ENCODE measurements at places on chromosomes 7 and 10. TPM values are rescaled to one million over a fixed set of nuclear protein-coding genes. Genes with fewer than 3 reads are reported as not detected.

CD36 gene
- 60.3 TPM for polyA plus RNA-seq

DNA sequence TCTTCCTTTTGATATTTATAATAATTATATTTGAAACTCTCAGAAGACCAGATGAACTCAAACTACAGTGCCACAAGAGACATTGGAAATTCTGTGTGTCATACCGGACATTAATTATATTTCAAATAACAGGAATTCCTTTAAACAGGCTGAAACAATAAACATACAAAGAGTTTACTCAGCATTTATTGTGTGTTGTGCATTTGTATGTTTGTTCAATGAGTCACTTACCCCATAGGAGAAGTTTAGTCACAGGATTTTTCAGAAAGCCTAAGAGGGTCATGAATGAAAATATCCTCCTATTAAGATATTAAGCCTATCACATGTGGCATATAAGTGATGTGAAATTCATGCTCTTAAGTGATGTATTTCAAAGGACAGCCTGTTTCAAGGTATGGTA, 566.8 kb downstream of the CNTNAP2 start:
- no peak for DNase-seq

DNA sequence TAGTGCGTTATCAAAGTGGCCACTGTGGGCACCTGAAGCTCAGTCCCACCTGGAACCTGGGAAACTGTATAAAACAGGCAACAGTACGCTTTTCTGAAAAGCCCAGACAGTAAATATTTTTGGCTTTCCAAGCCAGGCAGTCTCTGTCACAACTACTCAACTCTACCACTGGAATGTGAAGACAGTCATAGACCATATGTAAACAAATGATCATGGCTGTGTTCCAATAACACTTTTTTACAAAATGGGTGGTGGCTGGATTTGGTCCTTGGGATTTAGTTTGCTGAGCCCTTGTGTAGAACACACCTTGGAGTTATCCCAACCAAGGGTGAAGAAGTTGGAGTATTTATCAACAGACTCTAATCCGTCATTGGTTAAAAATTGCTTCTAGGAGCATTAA, 259.9 kb downstream of the SKIDA1 start:
- DNase-seq, result no peak

DNA sequence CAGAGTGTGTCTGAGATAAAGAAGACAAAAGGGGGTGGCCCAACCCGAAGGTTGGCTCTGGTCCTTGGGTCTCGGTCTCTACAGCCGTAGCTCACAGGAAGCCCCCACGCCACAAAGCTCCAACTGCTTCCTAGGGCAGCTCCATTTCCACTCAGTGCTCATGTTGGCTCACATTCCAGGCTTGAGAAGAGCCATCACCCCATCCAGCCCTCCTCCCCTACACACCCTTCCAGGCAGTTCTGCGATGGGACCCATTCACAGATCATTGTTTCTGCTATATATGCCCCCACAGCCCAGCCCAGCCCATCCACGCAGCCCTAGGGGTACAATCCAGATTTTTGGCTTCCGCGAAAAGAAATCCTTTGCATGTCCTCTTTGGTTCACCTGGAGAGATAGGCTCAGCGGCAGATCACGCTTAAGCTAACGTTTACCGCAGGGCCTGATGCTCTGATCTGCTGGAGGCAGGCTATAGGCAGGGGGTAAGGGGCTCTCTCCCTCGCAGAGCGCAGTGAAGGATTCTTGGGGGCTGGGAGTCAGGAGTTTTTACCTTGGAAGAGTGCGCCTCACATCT, 6.2 kb upstream of the HOXA11 start:
- DNase-seq, result no peak

- DNase-seq, result no peak
These were observed 10.2 kb downstream of the KAZALD1 start for GRCh38 chr10:101071885-101072433.

DNA sequence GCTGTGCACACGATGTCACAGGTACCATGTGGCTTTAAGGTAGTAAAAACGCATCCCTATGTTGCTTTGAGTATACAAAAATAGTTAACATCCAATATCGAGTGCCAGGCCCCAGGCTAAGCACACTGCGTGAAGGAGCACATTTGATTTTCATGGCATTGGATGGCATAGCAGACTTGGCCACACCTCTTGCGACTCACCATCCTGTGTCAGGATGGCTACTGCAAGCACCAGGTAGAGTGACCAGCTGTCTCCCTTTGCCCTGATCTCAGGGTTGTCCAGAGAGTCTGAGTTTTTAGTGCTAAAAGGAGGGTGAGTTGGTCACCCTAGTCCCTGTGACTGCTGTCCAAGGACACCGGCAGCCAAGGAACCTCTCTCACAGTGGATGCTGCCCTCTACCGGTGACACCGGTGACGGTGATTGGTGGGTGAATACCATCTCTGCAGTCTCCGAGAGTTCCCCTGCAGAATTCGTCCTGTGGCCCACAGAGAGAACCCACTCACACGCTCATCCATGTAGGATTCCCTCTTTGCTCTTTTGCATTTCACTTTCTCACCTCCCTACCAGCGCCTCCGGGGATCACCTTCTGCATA, 76.1 kb downstream of the BICC1 start:
- no peak for DNase-seq

DNA sequence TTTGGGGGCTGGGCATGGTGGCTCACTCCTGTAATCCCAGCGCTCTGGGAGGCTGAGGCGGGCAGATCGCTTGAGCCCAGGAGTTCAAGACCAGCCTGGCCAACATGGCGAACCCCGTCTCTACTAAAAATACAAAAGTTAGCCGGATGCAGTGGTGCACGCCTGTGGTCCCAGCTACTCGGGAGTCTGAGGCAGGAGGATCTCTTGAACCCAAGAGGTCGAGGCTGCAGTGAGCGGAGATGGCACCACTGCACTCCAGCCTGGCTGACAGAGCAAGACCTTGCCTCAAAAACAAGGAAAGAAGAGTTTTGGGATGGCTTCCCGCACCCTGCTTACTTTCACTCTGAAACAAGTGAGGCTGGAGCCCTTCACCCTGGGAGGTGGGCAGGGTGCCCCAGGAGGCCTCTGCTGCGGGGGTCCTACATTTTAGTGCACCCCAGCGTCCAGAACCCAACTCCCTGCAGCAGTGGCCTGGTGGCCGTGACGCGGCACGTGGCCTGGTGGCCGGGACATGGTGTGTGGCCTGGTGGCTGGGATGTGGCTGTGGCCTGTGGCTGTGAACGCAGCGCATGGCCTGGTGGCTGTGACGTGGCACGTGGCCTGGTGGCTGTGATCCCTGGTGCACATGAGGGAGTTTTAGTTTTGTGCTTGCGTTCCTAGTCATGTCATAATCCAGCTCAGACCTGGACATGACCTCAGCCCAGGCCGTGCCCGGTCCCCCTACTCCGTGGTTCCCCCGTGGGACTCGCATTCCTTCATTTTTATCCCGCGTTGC, 9.3 kb downstream of the KNDC1 start:
- no peak for DNase-seq

GRCh38 chr10:74179111-74179710, 28.2 kb downstream of the ADK start:
- DNase-seq, result no peak

DNA sequence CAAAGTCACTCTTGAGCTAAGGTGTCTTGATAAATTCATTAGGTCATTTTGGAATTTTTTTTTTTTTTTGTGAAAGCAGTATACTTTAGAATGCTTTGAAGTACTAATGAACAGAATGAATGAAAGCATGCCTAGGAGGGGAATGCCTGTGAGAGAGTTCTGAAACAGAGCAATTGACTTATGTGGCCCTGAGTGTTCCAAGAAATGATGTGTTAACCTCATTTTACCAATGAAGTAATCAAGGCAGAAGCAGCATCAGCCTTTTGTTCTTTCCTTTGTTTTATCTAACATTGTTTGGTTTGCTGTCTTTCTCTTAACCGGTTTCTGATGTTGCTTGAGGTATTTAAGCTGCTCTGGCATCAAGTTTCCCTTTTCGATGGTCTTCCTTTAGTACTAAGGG, 154.6 kb upstream of the HGF start:
- no peak for DNase-seq

- no peak for DNase-seq
These were observed 64.5 kb downstream of the DNMBP start for GRCh38 chr10:99945263-99945662.

DNA sequence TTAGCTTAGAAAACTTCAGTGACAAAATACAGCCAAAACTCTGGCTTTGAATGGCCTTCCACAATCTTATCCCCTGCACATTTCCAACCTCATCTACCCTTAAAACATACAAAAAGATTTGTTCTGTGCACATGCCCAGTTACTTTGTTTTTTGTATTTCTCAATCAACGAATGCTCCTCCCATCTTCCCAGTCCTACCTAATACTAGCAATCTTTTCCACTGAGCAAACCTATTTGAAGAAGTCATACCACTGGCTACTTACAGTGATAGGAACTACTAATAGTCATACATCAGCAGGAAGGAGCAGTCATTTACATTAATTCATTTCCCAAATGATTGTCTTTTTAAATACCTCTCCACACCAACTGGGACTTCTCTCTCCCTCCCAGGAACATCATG, 2.5 kb downstream of the USP54 start:
- DNase-seq, result no peak

GRCh38 chr10:32330214-32330613, 16.7 kb downstream of the EPC1 start:
- DNase-seq, result no peak

GRCh38 chr10:118840071-118840775, 85.5 kb upstream of the CACUL1 start:
- no peak for DNase-seq

DNA sequence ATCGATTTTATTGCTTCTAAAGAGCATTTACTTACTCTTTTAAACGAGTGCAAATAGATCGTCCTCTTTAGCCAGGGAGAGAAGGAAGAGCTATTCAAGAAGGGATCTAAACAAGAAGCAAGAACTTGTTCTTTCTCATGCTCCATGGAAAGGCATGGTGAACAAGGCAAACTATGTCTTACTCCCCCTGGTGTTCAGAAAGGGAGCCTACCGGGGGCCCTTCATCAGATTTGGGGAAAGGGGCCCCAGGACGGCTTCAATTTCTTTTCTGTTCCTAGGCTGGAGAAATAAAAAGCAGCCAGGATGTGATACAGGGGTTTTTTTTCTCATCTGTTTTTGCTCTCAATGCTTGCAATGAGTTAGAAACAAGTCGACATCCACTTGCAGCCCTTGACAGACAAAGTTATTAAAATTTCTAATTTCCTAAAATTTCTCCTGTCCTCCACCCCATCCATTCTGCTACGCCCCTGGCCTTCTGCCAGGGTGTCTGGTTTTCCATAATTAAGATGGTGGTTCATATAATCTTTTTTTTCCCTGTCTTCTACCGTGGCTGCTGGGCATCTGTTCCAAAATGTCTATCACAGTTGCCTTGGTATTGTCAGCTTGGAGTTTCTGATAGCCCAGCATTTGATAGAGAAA, 214.4 kb downstream of the CREB5 start:
- DNase-seq, result no peak

GRCh38 chr7:45626441-45627430, 52.6 kb downstream of the ADCY1 start:
- no peak for DNase-seq

GRCh38 chr7:5652829-5653228, 128.6 kb downstream of the RNF216 start:
- no peak for DNase-seq

GRCh38 chr7:106612432-106612831, 48.5 kb downstream of the CCDC71L start:
- no peak for DNase-seq

NUTM2A gene
- 2.4 TPM for polyA plus RNA-seq

GRCh38 chr10:20858292-20859124, 38.6 kb downstream of the NEBL start:
- DNase-seq, result no peak
